ENCODE measurements at places on chromosomes 11 and 22.

- no peak for DNase-seq
These were observed 11.6 kb upstream of the GNAZ start for GRCh38 chr22:23058481-23059283.

DNA sequence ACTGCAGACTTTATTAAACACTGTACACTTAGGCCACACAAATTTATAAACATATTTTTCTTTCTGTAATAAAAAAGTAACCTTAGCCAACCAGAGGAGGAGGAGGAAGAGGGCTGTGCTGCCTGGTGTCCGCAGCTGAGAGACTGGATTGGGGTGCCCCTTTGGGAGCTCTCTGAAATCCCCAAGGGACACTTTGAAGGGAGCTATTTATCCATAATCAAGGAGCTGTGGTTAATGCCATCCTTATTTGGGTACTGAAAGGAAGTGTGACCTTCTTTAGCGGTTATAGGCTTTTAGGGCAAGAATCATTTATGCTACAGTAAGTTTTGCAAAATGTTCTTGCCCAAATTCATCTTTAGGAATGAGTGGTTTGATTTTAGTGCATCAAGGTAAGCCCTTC, 125.8 kb downstream of the RASSF10 start:
- no peak for DNase-seq

- no peak for DNase-seq
These were observed 4.0 kb upstream of the SCUBE2 start for GRCh38 chr11:9095421-9095820.

DNA sequence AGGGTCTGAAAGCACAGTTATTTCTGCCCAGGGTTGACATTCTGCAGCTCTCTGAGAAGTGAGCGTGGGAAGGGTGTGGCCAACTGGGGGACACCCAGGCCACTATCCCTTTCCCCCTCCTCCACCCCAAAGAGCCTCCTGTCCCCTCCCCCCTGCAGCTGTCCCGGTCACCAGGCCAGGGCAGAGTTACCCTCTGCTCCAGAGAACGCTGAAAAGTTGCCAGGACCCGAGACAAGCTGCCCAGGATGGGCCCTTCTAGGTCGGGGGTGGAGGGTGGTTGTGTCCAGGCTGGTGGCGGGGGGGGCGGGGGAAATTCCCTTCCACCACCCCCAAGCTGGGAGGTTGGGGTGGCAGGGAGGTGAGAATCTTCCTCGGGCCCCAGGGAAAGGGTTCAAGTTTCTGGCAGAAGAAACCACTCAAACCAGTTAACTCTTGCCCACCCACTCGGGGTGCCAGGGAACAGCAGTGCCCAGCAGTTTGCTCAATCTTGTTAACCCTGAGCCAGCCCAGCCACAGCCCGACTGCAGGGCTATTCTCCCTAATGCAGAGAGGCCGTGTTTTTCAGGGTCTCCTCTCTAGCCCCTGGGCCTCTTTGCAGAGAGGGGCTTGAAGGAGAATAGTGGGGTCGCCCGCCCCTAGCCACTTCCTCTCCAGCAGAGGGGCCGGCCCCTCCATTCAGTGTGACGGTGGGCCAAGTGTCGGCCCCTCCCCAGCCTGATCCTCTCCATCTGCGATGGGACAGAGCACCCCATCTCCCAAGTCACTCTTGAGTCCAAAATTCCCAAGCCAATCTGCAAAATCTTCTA, 697 bp downstream of the LGALS1 start:
- DNase-seq = no peak

DNA sequence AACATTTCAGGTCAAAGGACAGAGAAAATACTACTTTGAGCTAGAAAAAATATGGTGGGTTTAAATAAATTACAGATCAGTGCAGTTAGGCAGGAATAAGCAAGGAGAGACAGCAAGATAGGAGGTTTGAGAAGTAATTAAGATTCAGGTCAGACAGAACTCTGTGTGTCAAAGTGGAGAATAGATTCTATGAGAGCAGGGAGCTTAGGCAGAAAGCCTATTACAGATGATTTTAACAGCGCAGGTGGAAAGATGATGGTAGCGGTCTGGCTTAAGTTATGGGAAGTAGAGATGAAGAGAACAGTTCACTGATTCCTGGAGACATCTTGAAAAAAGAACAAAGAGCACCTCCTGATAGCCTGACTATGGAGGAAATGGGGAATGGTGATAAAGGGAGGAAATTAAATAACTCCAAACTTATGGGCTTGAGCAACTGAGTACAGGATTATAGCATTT, 106.0 kb downstream of the APIP start:
- no peak for DNase-seq

- DNase-seq = no peak
These were observed 120.0 kb upstream of the SYT13 start for GRCh38 chr11:45405916-45406670.

- DNase-seq = no peak
These were observed 228.1 kb upstream of the C11orf87 start for GRCh38 chr11:109193880-109194279.

DNA sequence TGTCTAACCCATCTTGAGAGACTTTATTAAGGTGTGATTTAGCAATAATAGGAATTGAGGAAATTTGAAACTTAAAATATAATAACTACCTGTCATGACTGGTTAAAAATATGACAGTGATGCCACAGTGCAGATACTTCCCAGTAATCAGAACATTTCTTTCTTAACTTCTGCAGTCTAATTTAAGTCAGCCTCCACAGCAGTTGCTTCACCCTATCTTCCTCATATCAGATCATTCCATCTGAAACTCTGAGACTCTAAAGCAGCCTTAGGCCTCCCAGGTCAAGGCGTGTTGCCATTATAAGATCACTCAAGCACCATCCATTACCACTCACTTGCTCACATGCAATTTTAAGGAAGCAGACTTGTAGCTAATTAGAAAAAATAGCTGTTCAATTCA, 302.2 kb downstream of the AASDHPPT start:
- DNase-seq = no peak

DNA sequence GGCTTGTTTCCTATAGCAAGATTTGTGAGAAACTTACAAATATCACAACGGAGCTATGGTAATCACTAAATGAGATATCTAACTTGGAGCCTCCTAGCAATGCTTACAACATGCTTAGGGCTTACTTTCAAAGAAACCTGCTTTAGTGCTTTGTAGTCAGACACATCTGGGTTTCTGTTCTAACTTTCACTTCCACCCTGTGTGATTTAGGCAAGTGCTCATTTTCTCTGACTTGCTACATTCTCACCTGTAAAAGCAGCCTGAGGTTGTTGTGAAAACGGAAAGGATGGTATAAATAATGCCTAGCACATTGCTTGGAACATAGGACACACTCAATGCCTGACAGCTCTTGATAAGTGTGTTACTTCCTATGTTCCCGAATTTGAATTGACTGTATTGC, 45.6 kb downstream of the LRRC4C start:
- DNase-seq = no peak

- no peak for DNase-seq
These were observed 98.4 kb upstream of the PARVA start for GRCh38 chr11:12278766-12279671.

DNA sequence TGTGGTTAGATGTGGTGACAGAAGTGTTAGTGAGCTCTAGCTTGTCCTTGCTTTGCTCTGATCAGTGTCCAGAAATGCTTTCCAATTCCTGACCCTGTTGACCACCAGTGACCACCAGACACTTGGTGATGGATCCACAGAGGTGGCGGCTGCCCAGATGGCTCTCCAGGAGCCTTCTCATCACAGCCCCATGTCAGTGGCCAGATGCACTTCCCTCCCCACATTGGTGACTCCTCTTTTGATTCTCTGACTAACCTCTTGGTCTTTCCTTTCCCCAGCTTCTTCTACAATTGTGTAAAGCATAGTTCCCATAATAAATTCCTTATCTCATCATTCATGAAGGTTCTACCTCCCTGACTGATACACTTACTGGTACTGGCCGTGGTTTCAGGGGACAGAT, 40.1 kb upstream of the CXCR5 start:
- DNase-seq = no peak

DNA sequence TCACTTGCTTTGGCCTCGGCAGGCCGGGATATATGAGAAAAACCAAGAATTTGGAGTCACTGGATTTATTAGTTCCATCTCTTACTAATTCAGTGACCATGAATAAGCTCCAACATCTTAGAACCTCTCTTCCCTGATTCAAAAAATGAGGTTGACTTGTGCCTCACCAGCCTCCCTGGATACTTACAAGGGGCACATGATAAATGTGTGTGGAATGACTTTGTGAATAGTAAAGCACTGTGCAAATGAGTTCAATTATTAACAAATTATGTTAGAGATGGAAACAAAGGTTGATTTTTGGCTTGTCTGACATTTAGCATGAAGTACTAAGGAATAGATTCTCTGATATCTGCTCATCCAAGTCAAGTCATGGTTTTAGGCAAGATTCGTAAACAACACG, 104.1 kb downstream of the TRIM44 start:
- no peak for DNase-seq

GRCh38 chr11:30567120-30567519, 19.0 kb downstream of the MPPED2 start:
- no peak for DNase-seq

- no peak for DNase-seq
These were observed 6.6 kb downstream of the H19 start for GRCh38 chr11:1990872-1991578.

DNA sequence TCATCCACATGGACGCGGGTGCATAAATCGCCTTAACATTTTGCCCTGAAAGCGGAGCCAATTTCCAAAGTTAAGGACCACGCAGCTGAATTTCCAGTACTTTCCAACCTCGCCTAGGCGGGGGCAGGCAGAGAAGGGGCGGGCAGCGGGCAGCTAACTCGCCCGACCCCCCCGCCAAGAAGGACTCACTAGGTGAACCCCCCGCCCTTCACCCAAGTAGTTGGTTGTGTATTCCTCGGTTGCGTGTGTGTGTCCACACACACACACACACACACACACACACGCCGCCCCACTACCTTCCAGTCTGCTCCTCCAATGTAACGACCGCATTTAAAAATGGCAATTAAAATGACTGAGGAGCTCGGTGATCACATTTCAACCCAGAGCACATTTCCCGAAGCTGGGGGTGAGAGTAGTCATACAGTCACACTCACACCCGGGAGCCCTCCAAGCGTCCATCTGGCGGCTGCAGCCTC, 1.4 kb downstream of the TENM4 start:
- no peak for DNase-seq

DNA sequence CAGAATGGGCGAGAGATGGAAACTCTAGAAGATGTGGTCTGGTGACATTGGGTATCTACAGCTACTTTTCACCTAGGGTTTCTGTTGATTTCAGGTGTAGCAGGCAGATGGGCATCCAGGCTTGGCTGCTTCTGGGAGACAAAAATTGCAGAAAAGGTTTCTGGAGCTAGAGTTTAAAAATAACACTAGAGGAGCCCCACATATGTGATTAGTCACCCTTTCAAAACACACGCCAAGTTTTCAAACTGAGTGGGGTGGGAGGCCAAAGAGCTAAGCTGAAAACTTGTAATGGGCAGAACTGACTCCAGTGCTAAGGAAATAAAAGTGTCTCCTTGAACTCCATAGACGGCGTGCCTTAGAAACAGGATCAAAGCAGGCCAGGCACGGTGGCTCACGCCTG, 80.8 kb downstream of the GRK3 start:
- DNase-seq = no peak

DNA sequence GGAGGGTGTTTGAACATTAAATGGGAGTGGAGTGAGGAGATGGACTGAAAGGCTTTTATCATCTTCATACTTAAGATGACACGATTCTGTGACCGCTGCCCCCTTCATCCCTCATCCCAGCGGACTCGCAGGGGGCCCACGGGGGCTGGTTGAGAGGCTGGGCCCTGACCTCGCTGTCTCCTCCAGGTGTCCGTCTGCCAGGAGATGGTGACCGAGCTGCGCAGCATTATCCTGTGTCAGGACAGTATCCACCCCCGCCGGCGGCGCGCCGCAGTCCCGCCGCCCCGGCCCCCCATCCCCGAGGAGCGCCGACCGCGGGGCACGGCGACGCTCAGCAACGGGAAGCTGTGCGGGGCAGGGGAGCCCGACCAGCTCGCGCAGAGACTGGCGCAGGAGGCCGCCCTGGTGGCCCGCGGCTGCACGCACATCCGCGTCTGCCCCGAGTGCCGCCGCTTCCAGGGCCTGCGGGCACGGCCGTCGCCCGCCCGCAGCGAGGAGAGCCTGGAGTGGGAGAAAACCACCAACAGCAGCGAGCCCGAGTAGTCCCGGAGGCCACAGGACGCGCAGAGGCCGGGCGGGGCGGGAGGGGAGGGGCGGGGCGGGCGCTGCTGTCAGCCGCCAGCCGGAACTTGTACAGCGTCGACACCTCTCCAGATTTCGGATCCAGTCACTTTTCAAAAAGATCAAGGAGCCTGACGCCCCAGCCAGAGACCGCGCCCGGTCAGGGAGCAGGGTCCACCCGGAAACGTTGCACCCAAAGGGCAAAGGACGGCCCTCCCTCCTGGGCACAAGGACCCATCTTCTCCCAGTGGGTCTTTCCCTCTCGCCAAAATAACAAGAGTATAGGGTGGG, 38.0 kb upstream of the TBCEL start:
- DNase-seq = peak; percentile 17

- no peak for DNase-seq
These were observed 685.0 kb downstream of the ETS1 start for GRCh38 chr11:127902382-127902781.

Measured in NCI-H2227 treated with DMSO at 0.1 percent for 48 hours (cell line).